ENCODE measurements at places on chromosomes 12 and 14.

GRCh38 chr12:12010277-12011039, 60.3 kb upstream of the BCL2L14 start:
- DNase-seq, result no peak
- H3K27me3 ChIP-seq, result no peaks in the 10 kb centered on the region
- no peak overlapping the region for H3K27ac ChIP-seq
- H3K4me1 ChIP-seq, result peaks cover 4% of the 10 kb centered on the region

GRCh38 chr12:22530-23201, 43.9 kb upstream of the IQSEC3 start:
- no peaks in the 10 kb centered on the region for H3K4me1 ChIP-seq
- H3K27me3 ChIP-seq, result no peaks in the 10 kb centered on the region
- peak; percentile 4 for DNase-seq
- no peak overlapping the region for H3K27ac ChIP-seq

- no peak for DNase-seq
- H3K36me3 ChIP-seq, result no peaks in the 10 kb centered on the region
- H3K4me3 ChIP-seq, result no peak overlapping the region
- no peaks in the 10 kb centered on the region for H3K27me3 ChIP-seq
- H3K4me1 ChIP-seq, result no peaks in the 10 kb centered on the region
These were observed 9.4 kb downstream of the CARMIL3 start for GRCh38 chr14:24060984-24061913.

DNA sequence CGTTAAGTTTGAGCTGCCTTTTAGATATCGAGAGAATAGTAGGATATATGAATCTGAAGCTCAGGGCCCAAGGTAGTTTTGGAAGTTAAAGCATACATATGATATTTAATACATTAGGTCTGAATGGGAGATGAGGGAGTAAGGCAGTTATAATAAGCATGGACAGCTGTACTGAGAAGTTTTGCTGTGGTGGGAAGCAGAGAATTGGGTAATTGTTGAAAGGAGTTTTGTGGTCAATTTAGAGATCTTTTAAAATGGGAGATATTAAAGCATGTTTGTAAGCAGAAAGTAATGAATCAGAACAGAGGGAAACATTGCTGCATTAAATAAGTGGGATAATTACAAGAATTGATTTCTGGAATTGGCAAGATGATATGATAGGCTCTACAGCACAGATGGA, 21.3 kb downstream of the TBK1 start:
- no peak for DNase-seq
- no peaks in the 10 kb centered on the region for H3K27me3 ChIP-seq
- H3K36me3 ChIP-seq, result peaks cover 75% of the 10 kb centered on the region

GRCh38 chr14:49583629-49584028, 2.6 kb downstream of the RPS29 start:
- H3K4me1 ChIP-seq, result peaks cover 8% of the 10 kb centered on the region
- H3K36me3 ChIP-seq, result peaks cover 48% of the 10 kb centered on the region
- no peaks in the 10 kb centered on the region for H3K27me3 ChIP-seq
- H3K4me3 ChIP-seq, result peak overlapping the region; percentile 82
- no peak for DNase-seq

DNA sequence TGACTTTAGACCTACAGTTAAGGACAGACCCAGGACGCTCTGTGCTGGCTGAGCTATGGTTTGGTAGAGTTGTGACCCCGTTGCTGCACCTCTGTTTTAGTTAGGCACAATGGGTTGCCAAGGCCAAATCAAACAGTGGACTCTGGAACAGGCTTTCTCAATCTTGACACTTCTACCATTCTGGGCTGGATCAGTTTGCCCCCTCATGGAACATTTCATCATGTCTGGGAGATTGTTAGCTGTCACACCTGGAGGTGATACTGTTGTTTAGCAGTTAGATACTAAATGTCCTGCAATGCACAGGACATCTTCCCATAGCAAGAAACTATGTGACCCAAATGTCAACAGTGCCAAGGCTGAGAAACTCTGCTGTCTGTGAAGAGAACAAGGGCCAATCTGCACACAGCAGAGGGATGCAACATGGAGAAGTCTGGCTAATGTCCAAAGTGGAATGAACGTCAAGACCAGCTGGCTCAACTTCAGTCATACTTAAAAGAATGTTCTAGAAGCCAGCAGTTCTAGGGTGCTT, 65.6 kb upstream of the DICER1 start:
- H3K4me3 ChIP-seq, result no peak overlapping the region
- peaks cover 57% of the 10 kb centered on the region for H3K27me3 ChIP-seq
- no peak overlapping the region for H3K27ac ChIP-seq
- no peaks in the 10 kb centered on the region for H3K36me3 ChIP-seq
- no peaks in the 10 kb centered on the region for H3K4me1 ChIP-seq

GRCh38 chr12:54000116-54001114, at the start of gene HOXC9:
Gene HOXC9, plus strand, starts transcription at chr12:54000161. Its CDS starts 28 bp downstream, at chr12:54000189.
- DNase-seq, result peak; percentile 68
- H3K27me3 ChIP-seq, result no peaks in the 10 kb centered on the region
- H3K4me3 ChIP-seq, result peak within 1 kb of the TSS; percentile 71
- peaks cover 38% of the 10 kb centered on the region for H3K4me1 ChIP-seq
- H3K27ac ChIP-seq, result peak within 1 kb of the TSS; percentile 94

- DNase-seq, result no peak
- H3K4me1 ChIP-seq, result no peaks in the 10 kb centered on the region
- no peak overlapping the region for H3K27ac ChIP-seq
- peaks cover 3% of the 10 kb centered on the region for H3K27me3 ChIP-seq
- no peaks in the 10 kb centered on the region for H3K36me3 ChIP-seq
- H3K4me3 ChIP-seq, result no peak overlapping the region
These were observed 11.8 kb upstream of the ABCD4 start for GRCh38 chr14:74314576-74314975.

GRCh38 chr14:53384536-53384935, 231.4 kb upstream of the DDHD1 start:
- no peaks in the 10 kb centered on the region for H3K36me3 ChIP-seq
- H3K27ac ChIP-seq, result no peak overlapping the region
- DNase-seq, result no peak
- H3K4me3 ChIP-seq, result no peak overlapping the region
- no peaks in the 10 kb centered on the region for H3K27me3 ChIP-seq

DNA sequence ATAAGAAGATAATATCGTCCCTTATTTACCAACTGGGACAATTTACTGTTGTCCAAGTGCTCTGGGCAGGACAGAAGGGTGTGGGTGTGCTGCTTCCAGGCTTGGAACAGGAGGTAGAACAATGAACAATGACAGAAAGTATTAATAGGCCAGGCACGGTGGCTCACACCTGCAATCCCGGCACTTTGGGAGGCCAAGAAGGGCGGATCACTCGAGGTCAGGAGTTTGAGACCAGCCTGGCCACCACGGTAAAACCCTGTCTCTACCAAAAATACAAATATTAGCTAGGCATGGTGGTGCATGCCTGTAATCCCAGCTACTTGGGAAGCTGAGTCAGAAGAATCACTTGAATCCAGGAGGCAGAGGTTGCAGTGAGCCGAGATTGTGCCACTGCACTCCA, 2.5 kb downstream of the IFI27 start:
- H3K27ac ChIP-seq, result no peak overlapping the region
- DNase-seq, result no peak
- H3K4me1 ChIP-seq, result peaks cover 16% of the 10 kb centered on the region
- no peak overlapping the region for H3K4me3 ChIP-seq
- no peaks in the 10 kb centered on the region for H3K36me3 ChIP-seq

- H3K36me3 ChIP-seq, result no peaks in the 10 kb centered on the region
- DNase-seq, result no peak
- H3K4me3 ChIP-seq, result no peak overlapping the region
- no peaks in the 10 kb centered on the region for H3K4me1 ChIP-seq
- H3K27ac ChIP-seq, result no peak overlapping the region
These were observed 70.1 kb downstream of the NKX2-1 start for GRCh38 chr14:36449903-36450302.

DNA sequence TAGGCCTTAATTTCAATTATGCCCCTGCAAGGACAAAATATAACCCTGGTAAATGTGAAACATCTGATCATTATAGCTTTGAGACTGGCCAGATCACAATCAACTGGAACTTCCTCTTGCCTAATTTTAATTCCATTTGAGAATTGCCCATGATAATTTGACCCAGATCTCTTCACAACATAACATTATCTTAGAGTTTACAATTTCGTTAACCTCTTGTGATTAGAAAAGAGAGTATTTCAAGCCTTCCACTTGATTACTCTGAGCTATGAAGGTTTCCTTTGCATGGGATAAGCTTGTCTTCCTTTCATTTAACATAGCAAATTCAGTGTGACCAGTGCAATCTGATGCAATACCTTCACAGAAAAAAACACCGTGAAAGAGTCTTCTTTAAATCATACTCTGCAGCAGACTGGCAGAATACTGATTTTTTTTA, 143.6 kb downstream of the DUSP6 start:
- H3K27me3 ChIP-seq, result no peaks in the 10 kb centered on the region
- no peak overlapping the region for H3K27ac ChIP-seq
- H3K4me3 ChIP-seq, result no peak overlapping the region
- no peaks in the 10 kb centered on the region for H3K4me1 ChIP-seq
- no peak for DNase-seq

- peaks cover 6% of the 10 kb centered on the region for H3K36me3 ChIP-seq
- H3K27ac ChIP-seq, result no peak overlapping the region
- DNase-seq, result no peak
- H3K4me1 ChIP-seq, result peaks cover 6% of the 10 kb centered on the region
- H3K27me3 ChIP-seq, result no peaks in the 10 kb centered on the region
- no peak overlapping the region for H3K4me3 ChIP-seq
These were observed 101.4 kb downstream of the TTC7B start for GRCh38 chr14:90714811-90715210.

GRCh38 chr14:33068626-33069025, 129.9 kb downstream of the NPAS3 start:
- no peaks in the 10 kb centered on the region for H3K36me3 ChIP-seq
- H3K4me1 ChIP-seq, result no peaks in the 10 kb centered on the region
- no peaks in the 10 kb centered on the region for H3K27me3 ChIP-seq
- H3K27ac ChIP-seq, result no peak overlapping the region

DNA sequence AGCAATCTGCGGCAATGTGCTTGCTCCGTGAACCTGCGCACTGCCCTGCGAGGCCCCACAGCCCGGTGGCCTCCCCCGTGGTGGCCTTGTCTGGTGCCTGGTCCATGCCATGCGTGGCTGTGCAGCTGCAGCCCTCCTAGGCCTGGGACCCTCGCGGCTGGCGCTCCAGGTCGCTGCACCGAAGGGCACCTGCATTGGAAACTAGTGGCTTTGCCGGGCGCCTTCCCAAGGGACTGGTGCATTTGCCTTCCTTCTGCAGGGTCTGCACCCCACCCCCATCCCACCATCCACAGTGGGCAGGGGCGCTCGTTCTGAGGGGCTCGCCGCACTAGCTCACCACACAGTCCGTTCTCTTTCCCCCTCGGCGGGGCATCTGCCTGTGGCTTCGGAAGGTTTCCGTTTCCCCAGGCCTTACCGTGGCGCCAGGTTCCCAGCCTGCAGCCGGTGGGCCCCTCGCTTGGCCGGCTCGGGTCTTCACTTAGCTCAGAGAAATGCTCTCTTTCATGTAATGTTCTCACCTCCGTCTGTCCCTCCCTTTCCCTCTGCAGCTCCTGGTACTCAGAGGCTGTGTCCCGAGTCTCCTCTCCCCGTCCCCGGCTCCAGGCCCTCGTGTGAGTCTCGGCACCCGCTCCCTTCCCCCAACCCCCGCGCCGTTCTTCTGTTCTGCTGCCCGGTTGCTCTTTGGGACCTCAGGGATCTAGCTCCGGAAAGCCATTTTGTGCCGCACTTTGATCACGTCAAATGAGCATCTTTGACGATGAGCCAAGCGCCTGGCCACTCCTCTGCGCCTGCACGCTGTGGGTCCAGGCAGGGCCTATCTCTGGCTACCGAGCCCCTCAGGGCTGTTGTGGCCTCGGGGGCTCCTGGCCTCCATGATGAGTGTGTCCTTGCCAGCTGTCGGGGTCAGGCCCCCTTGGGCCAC, 31.9 kb downstream of the JAG2 start:
- peaks cover 25% of the 10 kb centered on the region for H3K4me1 ChIP-seq
- no peak for DNase-seq
- H3K27ac ChIP-seq, result no peak overlapping the region
- H3K36me3 ChIP-seq, result peaks cover 9% of the 10 kb centered on the region
- H3K27me3 ChIP-seq, result no peaks in the 10 kb centered on the region

GRCh38 chr12:114684098-114684869, at the start of gene TBX3:
Gene TBX3, minus strand, starts transcription at chr12:114684175. Its CDS starts 975 bp downstream, at chr12:114683200.
- H3K36me3 ChIP-seq, result no peaks in the 10 kb centered on the region
- DNase-seq, result peak; percentile 89
- peaks cover 45% of the 10 kb centered on the region for H3K27me3 ChIP-seq
- peak within 1 kb of the TSS; percentile 4 for H3K27ac ChIP-seq

- H3K4me1 ChIP-seq, result peaks cover 14% of the 10 kb centered on the region
- H3K27me3 ChIP-seq, result peaks cover 62% of the 10 kb centered on the region
- no peak overlapping the region for H3K4me3 ChIP-seq
These were observed 1.8 kb downstream of the VSX2 start for GRCh38 chr14:74240794-74241651.

DNA sequence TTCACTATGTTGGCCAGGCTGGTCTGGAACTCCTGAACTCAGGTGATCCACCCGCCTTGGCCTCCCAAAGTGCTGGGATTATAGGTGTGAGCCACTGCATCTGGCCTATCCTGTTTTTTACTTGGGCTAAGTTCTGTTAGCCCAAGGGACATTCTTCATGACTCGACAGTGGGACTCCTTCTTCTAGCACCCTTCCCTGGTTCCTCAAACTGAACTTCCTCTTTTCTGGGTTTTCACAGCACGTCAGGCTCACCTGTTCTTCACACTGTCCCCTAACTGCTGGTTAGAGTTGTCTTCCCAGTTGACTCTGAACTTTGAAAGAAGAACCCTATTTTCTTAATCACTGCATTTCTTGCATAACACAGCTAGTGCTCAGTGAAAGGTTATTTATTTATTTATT, 22.5 kb downstream of the CABP1 start:
- H3K36me3 ChIP-seq, result no peaks in the 10 kb centered on the region
- peaks cover 69% of the 10 kb centered on the region for H3K27me3 ChIP-seq
- no peak for DNase-seq
- no peak overlapping the region for H3K4me3 ChIP-seq

DNA sequence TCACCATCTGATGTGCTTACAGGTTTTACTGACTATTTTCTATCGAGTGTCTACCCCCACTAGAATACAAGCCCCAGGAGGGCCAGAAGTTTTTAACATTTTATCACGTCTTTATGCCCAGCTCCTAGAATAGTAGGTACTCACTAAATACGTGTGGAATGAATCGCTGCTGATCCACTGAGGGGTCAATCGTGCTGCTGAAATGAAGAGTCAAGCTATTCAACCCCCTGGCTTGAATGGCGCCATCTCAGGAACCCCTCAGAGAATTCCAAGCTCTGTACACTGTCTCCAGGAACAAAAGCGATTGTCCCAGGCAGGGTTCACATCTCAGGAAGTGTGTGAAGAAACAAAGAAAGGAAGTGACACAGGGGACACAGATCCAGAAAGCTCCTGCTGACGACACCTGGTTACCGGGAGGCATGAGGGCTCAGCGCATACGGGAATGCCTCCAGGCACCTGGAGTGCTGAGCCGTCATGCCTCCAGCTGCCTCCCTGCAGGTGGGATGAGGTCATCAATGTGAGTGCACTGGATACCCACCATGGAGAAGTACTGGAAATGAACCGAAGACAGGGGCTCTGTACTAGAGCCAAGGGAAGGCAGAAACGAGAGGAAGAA, 45.6 kb downstream of the PITPNM2 start:
- peaks cover 9% of the 10 kb centered on the region for H3K36me3 ChIP-seq
- H3K27ac ChIP-seq, result no peak overlapping the region
- DNase-seq, result no peak
- H3K27me3 ChIP-seq, result no peaks in the 10 kb centered on the region
- no peak overlapping the region for H3K4me3 ChIP-seq

- no peak overlapping the region for H3K27ac ChIP-seq
- H3K27me3 ChIP-seq, result no peaks in the 10 kb centered on the region
- H3K36me3 ChIP-seq, result peaks cover 47% of the 10 kb centered on the region
- no peak overlapping the region for H3K4me3 ChIP-seq
- no peaks in the 10 kb centered on the region for H3K4me1 ChIP-seq
These were observed 28.8 kb downstream of the YEATS4 start for GRCh38 chr12:69388371-69388770.

- no peak overlapping the region for H3K27ac ChIP-seq
- no peaks in the 10 kb centered on the region for H3K36me3 ChIP-seq
- DNase-seq, result no peak
- H3K4me1 ChIP-seq, result peaks cover 5% of the 10 kb centered on the region
These were observed 330.4 kb downstream of the TMEM121 start for GRCh38 chr14:105856676-105857219.

All from K562 (cell line).